ENCODE measurements at places on chromosomes 12 and 14. TPM values are rescaled to one million over a fixed set of nuclear protein-coding genes. Genes with fewer than 3 reads are reported as not detected.
A peak's percentile ranks its signal among the peaks of the same experiment; 100 is the strongest.

STAC3 gene
- polyA plus RNA-seq: 2.2 TPM

DNA sequence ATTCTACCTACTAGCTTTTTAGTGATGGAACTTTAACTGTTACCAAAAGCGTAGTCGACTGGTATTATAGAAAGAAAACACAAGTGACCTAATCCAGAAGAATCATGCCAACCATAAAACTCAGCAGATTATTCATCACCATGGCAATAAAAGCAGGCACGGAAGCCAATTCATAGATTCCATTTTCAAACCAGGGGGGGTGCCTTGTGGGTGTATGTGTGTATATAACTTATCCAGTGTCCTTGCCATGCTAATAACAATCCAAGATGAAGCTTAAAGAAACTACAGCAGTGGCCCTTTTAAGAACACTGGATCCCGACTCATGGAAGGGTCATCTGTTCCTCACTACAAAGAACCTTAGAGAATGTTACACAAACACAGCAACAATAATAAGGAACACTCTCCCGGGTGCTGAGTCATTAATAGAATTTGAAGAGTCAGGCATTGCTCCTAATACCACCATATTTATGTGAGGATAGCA, 61.0 kb downstream of the EPS8 start:
- no peak for DNase-seq

GRCh38 chr14:33736299-33736825, 214.5 kb downstream of the EGLN3 start:
- no peak for DNase-seq

DNA sequence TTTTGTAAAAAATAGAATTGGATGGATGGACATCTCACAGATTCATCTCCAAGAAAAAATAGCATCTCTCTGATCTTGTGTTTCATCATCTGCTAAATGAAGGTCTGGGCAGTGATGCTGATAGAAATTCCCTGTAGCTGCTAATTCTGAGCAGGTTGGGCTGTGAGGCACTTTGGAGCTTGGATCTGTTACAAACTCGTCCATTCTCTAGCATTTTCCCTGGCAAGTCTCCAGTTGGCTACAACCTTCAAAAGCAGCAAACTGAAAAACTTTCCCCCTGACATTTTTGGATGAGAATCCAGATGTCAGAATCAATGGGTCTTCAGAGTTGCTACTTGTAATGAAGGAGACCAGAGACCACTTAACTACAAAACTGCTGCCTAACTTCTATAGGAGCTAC, 72.7 kb downstream of the TPH2 start:
- no peak for DNase-seq

OR10AD1 gene
- 0.82 TPM for polyA plus RNA-seq

DNA sequence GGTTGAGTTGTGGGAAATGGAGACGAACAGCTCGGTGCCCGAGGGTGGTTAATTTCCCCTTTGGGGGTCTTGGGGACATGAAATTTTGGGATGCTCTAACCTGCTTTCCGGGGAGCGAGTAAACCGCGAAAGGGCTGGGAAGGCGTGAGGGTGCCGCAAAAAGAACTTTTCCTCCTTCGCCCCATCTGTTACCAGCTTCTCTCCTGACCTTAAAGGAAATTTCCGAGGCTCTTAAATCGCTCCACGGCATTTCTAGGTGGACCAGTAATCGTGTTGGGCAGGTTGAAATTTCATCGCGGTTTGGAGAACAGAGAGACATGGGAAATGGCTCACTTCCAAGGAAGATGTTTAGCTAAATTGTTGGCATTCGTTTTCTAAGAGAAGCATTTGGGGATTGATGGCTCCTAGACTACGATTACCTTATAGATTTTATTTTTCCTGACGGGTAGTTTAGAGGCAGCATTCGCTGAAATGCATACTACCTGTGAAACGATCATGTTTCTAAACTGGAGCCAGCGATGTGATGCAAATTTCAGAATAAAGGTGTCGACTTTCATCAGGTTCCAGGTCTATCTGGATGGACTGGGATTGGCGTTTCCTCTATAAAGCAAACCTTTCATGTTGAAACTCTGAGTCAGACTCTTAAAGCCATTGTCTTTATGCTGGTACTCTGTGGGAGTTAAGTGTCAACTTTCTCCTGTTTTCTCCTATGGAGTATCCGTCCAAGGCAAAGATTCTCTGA, 414.5 kb downstream of the PCNX1 start:
- peak; percentile 40 for DNase-seq

- DNase-seq: no peak
Observed at GRCh38 chr12:69645031-69645430, 34.3 kb upstream of the LRRC10 start.

DNA sequence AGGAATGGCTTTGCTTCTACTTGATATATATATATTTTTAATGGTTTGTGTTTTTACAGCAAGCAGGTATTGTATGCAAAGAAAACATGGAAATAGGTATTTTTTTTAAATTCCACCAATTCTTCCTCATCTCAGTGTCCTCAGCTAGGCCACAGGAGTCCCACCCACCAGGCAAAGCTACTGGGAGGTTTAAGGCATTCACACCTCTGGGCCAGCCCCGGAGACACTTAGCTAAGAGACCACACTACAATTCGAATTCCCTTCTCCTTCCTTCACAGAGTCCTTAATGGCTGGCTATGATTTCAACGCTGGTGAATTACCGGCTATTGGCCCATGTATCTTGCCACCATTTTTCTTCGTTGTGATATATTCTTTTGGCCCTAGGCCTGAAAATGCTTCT, 71.4 kb downstream of the SLC15A4 start:
- no peak for DNase-seq

- DNase-seq: no peak
Observed at GRCh38 chr14:69711477-69711876, 55.5 kb upstream of the SRSF5 start.

C2CD5 gene
- 70.2 TPM for polyA plus RNA-seq

DNA sequence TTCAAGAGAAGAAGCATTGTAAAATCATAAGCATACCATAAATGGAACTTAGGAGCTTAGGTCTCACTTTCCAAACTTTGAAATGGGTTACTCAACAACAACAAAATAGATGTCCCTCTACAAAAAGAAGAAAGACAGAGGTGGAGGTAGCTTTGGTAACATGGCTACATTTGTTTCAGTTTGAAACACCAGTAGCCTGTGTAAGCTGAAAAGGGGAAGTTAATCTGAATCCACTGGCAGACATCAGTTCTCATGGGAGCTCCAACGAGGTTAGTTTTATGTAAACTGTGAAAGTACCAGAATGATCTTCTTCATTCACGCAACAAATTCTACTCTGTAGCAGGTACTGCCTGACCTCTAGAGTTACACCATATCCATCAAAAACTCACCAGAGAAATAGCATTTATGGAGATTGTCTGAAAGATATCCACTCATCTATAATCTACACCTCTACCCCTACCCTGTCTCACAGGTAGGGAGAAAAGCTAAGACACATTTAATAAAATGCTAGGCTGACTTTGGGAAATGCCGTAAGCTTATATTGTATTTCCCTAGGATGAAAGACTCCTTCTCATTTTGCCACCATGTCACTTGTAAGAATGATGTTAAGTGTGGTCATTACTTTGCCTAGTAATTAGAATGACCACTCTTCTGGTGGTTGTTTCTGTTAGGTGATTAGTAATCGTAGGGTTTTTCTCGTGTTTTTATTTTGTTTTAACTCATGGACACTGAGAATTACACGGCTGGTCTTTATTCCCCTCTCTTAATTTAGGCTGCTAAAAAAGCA, 224.1 kb downstream of the ASCL1 start:
- no peak for DNase-seq

RD3L gene
- not detected for polyA plus RNA-seq

DNA sequence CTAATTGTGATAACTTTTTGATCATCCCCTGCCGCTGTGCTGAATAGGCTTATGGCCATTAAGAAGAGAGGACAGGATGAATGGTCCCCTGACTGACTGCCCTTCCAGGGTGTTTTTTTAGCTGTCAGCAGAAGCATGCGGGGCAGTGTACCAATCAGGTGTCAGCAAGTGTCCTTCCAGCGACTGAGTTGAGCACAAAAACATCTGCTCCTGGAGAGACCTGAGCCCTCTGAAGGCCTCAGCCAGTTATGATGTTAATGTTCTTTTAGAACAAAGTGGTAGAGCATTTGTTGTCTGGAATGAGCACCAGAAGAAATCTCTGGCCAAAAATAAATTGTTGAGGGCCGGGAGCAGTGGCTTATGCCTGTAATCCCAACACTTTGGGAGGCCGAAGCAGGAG, 37.5 kb downstream of the P2RX7 start:
- DNase-seq: no peak

GRCh38 chr12:14770496-14771461, 32.5 kb downstream of the WBP11 start:
- peak; percentile 95 for DNase-seq

DNA sequence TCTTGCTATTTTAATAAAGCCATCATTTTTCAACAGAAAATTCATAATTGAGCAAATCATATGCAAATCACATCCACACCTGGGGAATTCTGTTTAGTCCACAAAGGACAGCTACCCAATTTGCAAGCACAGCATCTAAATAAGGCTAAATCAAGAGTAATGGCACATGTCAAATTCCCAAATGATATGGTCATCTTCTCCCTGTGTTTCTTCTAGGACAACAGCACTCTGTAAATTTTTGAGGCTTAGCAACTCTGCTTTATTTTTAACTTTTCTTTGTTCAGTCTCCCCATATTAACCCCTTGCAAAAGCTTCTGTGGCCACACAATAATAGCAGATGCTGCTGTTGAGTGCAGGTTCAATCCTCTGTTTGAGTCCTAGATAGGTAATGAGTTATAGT, 155.6 kb upstream of the DAAM1 start:
- DNase-seq: no peak

- no peak for DNase-seq
Observed at GRCh38 chr12:75922944-75923642, 108.5 kb downstream of the PHLDA1 start.

RNASE1 gene
- polyA plus RNA-seq: 359 TPM

AICDA gene
- polyA plus RNA-seq: 0.36 TPM

TOMM20L gene
- polyA plus RNA-seq: 1.4 TPM

GRCh38 chr12:76180401-76181277, 96.2 kb upstream of the NAP1L1 start:
- DNase-seq: no peak

DNA sequence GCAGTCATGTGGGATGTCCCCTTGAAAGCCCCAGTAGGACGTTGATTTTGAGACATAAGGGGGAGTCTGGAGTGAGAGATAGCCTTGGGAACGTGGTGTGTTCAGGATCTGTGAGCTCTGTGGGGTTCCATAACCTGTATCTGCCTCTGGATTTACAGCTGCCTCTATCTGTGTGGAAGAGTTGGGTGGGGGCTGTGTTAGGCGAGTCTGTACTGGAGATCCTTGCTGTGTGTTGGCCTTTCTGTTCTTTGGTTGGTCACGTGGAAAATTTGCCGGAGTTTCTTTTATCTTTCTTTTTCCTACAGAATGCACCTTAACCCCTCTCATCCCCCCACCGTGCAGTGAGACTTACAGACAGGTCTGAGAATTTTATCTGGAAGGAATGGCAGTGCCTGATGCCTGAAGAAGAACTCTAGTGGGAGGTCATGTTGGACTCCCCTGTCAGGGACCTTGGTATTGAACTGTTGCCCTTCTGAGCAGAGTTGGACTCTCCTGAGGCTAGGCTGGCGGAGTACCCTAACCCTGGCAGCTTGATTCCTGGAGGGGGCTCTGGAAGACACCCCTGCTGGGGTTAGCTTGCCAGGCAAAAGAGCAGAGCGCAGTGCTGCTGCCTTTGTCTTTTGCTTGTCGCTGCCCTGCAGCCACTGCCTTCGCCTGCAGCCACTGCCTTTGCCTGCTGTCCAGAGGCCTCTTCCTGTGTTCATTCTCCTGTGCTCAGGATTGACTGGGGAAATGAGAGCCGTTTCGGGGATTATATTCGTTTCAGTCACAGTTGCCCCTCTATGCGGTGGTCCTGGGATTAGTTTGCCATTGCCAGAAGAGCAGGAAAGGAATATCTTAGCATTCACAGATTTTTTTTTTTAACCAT, 34.1 kb downstream of the ZNF664 start:
- no peak for DNase-seq

DNA sequence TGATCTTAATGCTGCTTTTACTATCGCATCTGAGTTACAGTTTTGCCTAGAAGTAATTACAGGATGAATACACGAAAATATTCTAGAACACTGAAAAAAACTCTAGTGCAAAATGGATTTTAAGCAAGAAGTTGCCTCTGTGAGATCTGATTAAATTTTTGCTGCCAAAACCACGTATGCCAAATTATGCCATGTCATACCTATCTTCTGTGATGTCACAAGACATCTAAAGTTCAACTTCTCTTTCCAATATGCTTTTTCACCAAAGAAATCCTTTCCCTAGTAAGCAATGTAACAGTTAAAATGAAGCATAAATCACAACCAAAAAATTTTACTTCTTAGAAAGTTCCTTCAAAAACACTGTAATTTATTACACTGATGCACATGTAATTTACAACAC, 39.6 kb downstream of the HECTD4 start:
- DNase-seq: no peak

CD9 gene
- polyA plus RNA-seq: 188 TPM

All from left renal pelvis (tissue), 4 donors.